ENCODE measurements at places on chromosomes 4 and X. TPM values are rescaled to one million over a fixed set of nuclear protein-coding genes. Genes with fewer than 3 reads are reported as not detected.
A peak's percentile ranks its signal among the peaks of the same experiment; 100 is the strongest.

- peak; percentile 27 for DNase-seq
Measured at GRCh38 chrX:74383611-74384010, 37.7 kb upstream of the SLC16A2 start.

- DNase-seq = no peak
Measured at GRCh38 chrX:122113376-122113775, 1066.0 kb downstream of the GLUD2 start.

DNA sequence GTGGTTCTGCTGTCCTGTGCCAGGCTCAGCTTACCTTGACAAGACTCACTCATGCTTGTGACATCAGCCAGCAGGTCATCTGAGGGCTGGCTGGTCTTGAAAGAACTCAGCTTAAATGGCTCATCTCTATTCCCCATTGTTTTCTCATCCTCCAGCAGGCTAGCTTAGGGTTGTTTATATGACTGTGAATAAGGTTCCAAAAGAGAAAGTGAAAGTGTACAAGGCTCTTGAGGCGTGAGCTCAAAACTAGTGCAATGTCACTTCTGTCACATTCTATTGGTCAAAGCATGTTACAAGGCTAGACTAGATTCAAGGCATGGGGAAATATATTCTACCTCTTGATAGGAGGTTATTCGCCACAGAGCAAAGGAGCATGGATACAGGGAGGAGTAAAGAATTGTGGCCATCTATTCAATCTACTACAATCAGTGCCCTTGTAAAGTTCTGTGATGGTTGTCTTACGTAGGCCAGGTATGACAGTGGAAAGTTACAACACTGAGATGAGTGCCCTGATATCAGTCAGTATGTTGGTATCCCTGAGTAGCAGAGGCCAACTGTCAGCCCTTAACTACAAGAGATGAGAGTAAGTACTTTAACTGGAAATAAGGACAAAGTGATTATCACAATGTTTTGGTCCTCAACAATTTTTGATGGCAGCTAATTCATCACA, 19.8 kb upstream of the TMLHE start:
- peak; percentile 15 for DNase-seq

DNA sequence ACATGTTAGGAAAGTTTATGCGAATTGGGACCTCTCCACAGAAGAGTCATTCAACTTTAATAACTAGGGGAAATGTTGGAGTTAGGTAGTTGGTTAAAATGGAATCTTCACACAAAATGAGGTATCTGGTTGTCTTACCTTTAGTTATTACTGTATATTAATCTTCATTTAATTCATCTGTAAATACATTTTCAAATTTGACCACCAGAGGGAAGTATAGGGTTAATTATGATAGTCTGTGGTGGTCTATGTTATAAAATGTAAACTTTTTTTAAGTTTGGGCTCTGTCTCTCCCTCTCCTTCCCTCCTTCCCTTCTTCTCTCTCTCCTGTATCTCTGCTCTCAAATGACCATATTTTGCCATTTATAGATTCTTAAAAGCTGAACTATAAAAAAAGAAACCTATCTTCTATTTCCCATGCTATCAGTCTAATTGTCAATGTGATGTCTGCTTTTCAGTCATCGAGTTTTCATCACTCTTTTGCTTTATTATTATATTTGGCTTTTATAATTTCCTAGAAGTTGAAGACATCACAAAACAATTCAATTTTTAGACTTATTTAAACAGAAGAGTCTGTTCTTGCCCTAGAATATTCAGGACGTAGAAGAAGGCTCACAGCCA, 49.8 kb downstream of the TMEM144 start:
- DNase-seq = peak; percentile 30

DNA sequence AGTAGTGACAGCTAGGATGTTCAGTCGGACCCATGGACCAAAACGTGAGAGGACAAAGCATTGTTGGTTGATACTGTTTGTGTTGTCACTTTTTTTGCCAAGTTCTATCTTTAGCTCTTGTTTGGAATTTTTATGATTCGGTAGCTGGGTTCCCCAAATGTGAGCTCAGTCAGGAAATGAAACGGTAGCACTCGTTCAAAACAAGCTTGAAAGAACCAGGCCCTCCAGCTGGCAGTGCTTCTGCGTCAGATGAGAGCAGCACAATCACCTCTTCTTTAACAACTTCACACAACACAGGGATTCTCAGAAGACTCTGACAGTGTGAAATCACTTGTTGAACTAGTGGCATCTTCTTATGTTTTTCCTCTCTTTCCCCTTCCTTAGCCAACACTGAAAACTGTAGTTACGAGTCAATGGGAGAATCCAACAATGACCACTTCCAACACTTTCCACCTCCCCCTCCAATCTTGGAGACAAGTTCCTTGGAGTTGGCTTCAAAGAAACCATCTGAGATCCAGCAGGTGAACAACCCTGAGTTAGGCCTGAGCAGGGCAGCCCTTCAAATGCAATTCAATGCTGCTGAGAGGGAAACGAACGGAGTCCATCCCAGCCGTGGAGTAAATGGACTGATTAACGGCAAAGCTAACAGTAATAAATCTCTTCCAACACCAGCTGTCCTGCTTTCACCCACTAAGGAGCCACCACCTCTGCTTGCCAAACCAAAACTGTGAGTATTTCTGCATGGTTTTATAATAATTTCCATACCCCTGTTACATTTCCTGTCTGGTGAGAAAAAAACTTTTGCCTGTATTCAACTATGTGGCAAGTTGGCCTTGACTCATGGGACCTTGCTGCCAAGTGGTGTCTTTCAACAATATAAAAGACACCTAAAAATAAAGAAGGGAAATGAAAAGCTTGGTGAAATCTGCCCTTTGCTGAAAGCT, 214.6 kb downstream of the PALLD start:
- peak; percentile 93 for DNase-seq

GRCh38 chr4:144115519-144115918, 25.0 kb downstream of the GYPA start:
- no peak for DNase-seq

- no peak for DNase-seq
Measured at GRCh38 chr4:160143574-160143973, 1040.7 kb downstream of the RAPGEF2 start.

DNA sequence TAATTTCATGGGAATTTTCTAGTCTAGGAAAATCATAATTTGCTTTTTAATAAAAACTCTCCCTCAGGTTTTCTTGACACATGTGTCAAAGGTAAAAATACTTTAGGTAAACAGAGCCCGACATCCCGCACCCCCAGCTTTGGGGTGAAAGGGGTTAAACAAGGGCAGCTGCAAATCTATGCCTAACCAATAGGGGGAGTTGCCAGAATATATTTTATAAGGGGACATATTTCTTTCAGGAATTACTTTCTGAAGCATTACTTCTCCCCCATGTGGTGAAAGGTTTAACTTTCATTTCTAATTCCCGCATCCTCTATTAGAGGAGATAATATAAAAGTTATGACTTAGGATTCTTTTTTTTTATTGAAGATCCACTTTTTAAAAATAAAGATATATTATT, 53.9 kb upstream of the HEPH start:
- DNase-seq = peak; percentile 2

GRCh38 chr4:102553982-102554381, 52.8 kb downstream of the NFKB1 start:
- DNase-seq = peak; percentile 26

DNA sequence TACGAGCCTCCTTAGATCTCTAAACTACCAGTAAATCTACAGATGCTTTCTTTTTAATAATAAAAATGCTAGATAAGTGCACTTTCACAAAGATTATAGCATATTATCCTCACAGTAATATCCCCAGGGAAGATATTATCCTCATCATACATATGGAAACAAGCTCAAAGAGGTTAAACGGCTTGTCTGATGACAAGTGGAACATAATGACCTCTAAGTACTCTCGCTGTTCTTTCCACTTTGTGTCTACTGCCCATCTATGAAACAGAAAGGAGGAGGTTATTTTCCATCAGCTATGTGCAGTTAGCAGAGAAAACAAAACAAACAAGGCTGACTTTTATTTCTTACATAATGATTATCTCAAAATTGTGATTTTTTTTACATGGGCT, 42.8 kb upstream of the PRDM8 start:
- peak; percentile 58 for DNase-seq

DNA sequence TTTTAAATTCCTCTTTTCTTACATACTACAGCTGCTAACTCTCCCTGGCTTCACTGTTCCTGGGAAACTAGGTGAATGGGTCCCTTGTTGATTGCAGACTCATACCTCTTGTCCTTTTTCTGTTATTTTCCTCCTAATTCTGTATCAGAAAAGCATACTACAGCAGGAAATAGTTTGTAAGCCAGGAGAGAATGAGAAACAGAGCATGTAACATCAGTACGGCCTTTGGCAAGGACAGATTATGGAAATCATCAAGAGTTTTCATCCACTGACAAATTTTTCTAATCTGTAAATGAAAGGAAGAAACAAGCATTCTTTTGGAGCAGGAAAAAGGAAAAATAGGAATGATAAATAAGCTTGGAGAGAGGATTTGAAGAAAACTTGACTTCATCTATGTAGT, 239.2 kb downstream of the ANTXR2 start:
- DNase-seq = no peak

GRCh38 chrX:19724409-19724808, 163.0 kb downstream of the SH3KBP1 start:
- DNase-seq = no peak

GRCh38 chr4:159173886-159174285, 71.0 kb downstream of the RAPGEF2 start:
- no peak for DNase-seq

- no peak for DNase-seq
Measured at GRCh38 chr4:7206911-7207567, 14.7 kb downstream of the SORCS2 start.

- no peak for DNase-seq
Measured at GRCh38 chr4:1572010-1572385, 112.1 kb downstream of the FAM53A start.

DNA sequence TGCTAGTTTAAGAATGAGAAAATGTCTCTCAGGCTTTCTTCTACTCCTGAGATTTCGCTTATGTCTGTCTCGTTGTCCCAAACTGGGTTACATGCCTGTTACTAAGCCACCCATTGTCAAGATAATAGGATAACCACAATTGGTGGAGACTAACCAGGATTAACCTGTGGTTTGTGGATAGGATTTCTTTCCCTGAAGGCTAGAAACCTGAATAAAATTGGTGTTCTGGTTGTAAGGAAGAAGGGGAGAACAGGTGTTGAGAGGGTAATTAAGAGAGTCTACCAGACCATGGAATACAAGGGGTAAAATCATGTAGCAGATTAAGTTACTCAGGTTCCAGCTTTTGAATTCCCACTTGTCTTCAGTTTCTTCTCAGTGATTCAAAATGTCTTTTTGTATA, 225.4 kb downstream of the CPE start:
- no peak for DNase-seq

DNA sequence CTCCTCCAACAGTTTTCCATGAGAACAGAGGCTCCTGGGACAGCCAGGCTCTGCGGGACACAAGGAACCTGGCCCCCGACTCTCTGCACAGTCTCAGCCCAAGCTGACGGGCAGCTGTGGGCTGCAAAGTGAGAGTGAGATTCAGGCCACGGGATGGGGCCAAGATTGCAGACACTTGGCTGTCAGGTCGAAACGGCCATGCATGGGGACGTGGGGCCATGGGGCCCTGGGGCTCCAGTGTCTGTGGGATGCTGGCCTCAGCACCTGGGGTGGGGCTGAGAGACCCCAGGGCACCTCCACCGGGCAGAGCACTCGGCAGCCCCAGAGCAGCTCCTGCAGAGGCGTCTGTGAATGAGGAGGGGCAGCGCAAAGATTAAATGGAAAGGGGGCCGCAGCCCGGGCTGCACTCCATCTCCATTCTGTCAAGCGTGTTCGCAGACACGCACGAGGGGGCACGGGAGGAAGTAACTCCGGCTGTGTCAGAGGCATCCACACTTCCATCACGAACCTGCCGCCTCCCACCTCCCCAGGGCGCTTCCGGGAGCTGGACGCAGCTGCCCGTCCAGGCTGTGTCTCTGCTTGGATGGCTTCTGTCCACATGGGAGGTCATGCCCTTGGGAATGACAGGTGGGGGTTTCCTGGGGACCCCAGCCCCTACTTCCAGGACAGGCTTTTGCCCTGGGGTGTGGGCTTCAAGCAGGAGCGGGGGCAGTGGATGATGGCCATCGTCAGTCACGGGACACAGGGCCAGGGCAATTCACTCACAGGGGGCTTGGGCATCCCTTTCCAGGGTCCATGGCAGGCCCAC, 82.8 kb upstream of the NKX1-1 start:
- DNase-seq = no peak

DNA sequence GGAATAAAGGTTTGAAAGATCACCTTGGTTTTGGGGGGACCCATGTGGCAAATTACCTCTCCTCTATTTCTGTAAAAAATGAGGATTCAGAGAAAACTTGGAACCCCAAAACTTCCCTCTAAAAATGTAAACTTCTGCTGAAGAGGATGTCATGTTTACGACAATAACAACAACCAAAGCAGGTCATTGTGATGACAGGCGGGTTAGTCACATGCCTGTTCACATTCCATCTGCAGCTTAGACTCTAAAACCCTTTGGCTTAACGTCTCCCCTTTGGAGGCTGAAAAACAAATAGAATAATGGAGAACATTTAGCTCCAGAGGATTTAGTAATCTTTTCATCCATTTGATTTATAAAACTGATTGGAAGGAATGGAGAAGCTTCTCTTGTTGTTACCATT, 75.0 kb upstream of the FAM9C start:
- no peak for DNase-seq

- DNase-seq = no peak
Measured at GRCh38 chr4:62528874-62529273, 1328.7 kb downstream of the ADGRL3 start.

GRCh38 chrX:134538316-134538715, 78.4 kb downstream of the HPRT1 start:
- no peak for DNase-seq

GRCh38 chr4:25370242-25370641, 6.8 kb upstream of the ANAPC4 start:
- DNase-seq = no peak

DNA sequence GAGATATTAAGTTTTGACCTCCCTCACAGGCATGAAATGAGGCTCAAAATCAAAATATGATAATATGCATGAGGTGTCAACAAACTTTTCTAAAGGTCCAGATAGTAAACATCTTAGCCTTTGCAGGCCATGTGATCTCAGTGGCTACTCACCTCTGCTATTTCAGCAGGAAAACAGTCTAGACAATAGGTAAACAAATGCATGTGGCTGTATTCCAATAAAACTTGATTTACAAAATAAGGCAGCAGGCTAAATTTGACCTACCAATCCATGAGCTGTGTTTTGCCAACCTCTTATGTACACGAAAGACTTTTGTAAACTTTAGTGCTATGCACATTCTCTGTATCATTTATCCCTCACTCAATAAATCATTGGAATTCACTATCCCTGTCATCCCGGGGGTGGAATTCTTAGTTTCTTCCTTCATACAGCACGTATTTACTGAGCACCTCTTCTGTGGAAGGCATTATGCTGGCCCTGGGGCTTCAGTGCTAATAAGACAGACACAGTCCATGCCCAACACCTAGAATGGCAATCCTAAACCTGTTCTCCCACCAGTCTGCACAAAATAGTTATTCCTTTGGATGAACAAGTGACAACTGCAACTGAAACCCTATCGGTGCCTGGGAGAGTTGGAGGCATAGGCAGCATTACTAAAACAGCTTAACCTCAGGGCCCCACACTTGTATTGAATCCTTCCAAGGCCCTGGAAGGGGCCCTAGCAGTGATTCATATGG, 19.9 kb downstream of the MAGEB17 start:
- DNase-seq = peak; percentile 51

Gene EXOC1L
- total RNA-seq = not detected

Gene LNX1
- 4.0 TPM for total RNA-seq

Gene FAM47E
- 0.26 TPM for total RNA-seq

Gene CNGA2
- total RNA-seq = not detected

Gene FAM9C
- not detected for total RNA-seq

Gene MAPK10
- total RNA-seq = 0.13 TPM

Gene DTHD1
- total RNA-seq = not detected

All from dermis microvascular lymphatic vessel endothelial cell (primary cell).